Thoracic aorta (tissue), 2 donors: ENCODE measurements at places on chromosomes 2 and 18.

DNA sequence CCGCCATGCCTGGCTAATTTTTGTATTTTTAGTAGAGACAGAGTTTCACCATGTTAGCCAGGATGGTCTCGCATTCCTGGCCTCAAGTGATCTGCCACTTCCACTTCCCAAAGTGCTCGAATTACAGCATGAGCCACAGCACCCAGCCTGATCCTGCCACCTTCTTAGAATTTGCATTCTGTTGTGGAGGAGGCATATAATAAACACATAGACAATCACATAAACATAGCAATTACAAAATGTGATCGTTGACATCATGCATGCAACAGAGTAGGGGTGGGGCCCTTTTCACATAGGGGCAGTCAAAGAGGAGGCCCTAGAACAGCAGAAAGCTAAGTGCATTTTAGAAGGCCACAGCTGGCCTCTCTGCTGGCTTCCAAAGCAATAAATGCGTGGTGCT is 39.9 kb upstream of the TSPYL6 start:
- H3K4me1 ChIP-seq = no peaks in the 10 kb centered on the region
- H3K36me3 ChIP-seq = no peaks in the 10 kb centered on the region
- H3K27me3 ChIP-seq = no peaks in the 10 kb centered on the region
- H3K27ac ChIP-seq = no peak overlapping the region
- no peak overlapping the region for H3K4me3 ChIP-seq

DNA sequence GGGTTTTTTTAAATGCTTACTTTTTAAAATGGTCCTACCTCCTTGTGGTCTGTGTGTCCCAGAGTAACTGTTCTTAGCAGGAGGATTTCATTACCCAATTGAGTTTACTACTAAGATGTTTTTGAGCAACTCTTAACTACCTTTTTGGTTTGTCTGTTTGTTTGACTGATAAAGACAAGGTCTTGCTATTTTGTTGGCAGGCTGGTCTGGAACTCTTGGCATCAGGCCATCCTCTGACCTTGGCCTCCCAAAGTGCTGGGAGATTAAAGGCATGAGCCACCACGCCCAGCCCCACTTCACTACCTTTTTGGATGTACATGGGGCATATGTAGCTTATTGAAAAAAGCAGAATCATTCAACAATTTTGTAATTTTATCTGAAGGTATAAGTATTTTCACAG is 14.9 kb downstream of the MRPS9 start:
- peaks cover 10% of the 10 kb centered on the region for H3K36me3 ChIP-seq
- DNase-seq = no peak
- H3K4me3 ChIP-seq = no peak overlapping the region
- H3K27me3 ChIP-seq = no peaks in the 10 kb centered on the region
- H3K27ac ChIP-seq = no peak overlapping the region
- no peaks in the 10 kb centered on the region for H3K4me1 ChIP-seq

DNA sequence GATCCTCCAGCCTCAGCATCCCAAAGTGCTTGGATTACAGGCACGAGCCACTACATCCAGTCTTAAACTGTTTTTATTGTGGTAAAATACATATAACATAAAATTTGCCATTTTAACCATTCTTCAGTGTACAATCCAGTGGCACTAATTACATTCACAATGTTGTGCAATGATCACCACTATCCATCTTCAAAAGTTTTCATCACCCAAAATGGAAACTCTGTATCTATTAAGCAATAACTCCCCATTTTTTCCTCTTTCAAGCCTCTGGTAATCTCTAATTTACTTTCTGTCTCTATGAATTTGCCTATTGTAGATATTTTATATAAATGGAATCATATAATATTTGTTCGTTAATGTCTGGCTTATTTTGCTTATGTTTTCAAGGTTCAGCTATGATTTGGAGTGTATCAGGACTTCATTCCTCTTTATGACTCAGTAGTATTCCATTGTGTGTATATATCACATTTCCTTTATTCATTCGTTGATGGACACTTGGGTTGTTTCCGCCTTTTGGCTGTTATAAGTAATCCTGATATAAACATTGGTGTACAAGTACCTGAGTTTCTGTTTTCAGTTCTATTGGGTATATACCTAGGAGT is 71.8 kb downstream of the GFPT1 start:
- no peak overlapping the region for H3K27ac ChIP-seq
- no peak overlapping the region for H3K4me3 ChIP-seq
- DNase-seq = no peak
- no peaks in the 10 kb centered on the region for H3K36me3 ChIP-seq
- peaks cover 6% of the 10 kb centered on the region for H3K4me1 ChIP-seq

GRCh38 chr18:26655525-26656430 is 107.4 kb upstream of the KCTD1 start:
- DNase-seq = no peak
- H3K27me3 ChIP-seq = no peaks in the 10 kb centered on the region
- peaks cover 23% of the 10 kb centered on the region for H3K4me1 ChIP-seq

DNA sequence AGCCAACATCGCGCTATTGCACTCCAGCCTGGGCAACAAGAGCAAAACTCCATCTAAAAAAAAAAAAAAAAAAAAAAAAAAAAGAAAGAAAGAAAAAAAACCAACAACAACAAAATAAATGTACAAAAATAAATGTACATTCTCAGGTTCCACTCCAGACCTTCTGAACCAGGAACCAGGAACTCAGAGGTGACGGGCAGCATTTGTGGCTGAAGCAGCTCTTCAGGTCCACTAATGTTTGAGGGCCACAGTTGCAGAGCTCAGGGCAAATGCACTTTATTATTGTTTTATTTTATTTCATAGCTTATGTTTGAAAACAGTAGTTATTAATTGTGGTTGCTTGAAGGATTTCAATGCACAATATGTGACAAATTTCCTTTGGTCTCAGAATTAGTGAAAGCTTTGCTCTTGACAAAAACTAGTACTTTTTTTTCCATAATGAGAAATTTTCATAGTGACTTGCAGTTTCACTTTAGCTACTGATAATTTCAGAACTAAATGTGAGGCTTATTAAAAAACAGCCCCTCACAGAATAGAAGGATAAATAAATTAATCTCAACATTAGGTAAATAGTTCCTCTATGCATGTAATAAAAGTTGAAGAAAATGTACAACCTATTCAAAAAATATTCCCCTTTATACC is 378.4 kb upstream of the SPHKAP start:
- no peak overlapping the region for H3K27ac ChIP-seq
- H3K27me3 ChIP-seq = no peaks in the 10 kb centered on the region
- no peaks in the 10 kb centered on the region for H3K36me3 ChIP-seq
- H3K4me3 ChIP-seq = no peak overlapping the region

DNA sequence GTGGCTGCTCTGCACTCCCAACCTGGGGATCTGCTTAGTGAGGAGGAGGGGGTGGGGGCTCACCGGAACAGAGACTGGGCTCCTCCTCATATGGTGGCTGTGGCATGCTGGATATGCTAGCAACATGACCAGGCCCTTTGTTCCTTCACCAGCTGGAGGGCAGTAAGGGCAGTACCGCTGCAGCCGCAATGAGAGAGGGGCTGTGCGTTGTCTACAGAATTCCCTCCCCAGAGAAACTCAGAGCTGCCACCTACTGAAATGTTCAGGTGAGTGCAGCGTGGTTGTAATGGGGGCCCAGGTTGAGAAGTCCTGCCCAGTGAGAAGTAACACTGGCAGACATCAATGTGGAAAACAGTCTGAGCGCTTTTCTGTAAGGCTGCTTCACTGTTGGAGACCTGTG is 1211.9 kb upstream of the NXPH2 start:
- H3K4me1 ChIP-seq = no peaks in the 10 kb centered on the region
- DNase-seq = no peak
- H3K27ac ChIP-seq = no peak overlapping the region
- H3K36me3 ChIP-seq = no peaks in the 10 kb centered on the region
- H3K27me3 ChIP-seq = no peaks in the 10 kb centered on the region

DNA sequence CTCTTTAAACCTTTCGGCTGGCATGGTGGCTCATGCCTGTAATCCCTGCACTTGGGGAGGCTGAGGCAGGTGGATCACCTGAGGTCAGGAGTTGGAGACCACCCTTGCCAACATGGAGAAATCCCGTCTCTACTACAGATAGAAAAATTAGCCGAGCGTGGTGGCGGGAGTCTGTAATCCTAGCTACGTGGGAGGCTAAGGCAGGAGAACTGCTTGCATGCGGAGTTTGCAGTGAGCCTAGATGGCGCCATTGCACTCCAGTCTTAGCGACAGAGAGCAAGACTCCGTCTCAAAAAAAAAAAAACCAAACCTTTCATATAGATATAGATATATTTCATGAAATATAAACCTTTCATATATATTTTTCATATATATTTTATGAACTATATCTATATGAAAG is 864.7 kb downstream of the TRIB2 start:
- H3K27me3 ChIP-seq = no peaks in the 10 kb centered on the region
- H3K4me1 ChIP-seq = no peaks in the 10 kb centered on the region
- no peak overlapping the region for H3K4me3 ChIP-seq
- H3K36me3 ChIP-seq = no peaks in the 10 kb centered on the region

- no peaks in the 10 kb centered on the region for H3K4me1 ChIP-seq
- no peak overlapping the region for H3K27ac ChIP-seq
- H3K36me3 ChIP-seq = no peaks in the 10 kb centered on the region
These were observed 243.8 kb upstream of the LRATD1 start for GRCh38 chr2:14388724-14389123.

DNA sequence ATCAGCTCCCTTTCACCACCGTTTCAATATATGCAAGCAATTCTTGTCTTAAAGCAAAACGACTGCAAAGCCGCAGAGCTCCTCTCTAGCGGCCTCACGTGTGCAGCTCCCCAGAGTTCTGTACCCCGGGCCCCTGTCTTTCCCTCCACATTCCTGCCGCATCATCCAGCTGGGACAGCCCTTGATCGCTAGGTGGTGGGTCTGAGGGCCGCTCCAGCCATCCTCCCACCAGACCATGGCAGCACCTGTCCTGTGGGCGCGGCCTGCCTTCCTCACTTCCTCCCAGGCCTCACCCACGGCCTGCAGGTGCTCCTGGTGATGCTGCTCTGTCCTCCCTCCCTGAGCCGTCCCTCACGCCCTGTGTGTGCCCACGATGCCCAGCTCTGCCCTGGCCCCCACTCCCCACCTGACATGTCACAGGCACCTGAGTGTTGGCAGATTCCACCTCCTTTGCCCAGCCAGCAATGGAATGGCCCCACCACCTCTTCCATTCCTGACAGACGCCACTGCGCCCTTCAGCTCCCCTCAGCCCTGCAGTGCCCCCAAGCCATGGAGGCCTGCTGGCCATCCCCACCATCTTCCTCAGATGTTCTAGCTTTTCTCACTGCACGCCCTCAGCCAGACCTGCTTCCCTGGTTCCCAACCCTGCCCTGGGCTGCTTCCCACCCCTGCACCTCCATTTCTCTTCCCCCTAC is 15.3 kb upstream of the ALLC start:
- H3K4me1 ChIP-seq = no peaks in the 10 kb centered on the region
- no peaks in the 10 kb centered on the region for H3K36me3 ChIP-seq
- H3K27ac ChIP-seq = no peak overlapping the region
- H3K27me3 ChIP-seq = no peaks in the 10 kb centered on the region

GRCh38 chr2:177641331-177641730 is 248.8 kb downstream of the AGPS start:
- no peaks in the 10 kb centered on the region for H3K27me3 ChIP-seq
- H3K36me3 ChIP-seq = no peaks in the 10 kb centered on the region
- H3K4me3 ChIP-seq = no peak overlapping the region
- no peaks in the 10 kb centered on the region for H3K4me1 ChIP-seq
- H3K27ac ChIP-seq = no peak overlapping the region
- DNase-seq = no peak
